ENCODE measurements at places on chromosomes 1 and 21. TPM values are rescaled to one million over a fixed set of nuclear protein-coding genes. Genes with fewer than 3 reads are reported as not detected.

The ARHGAP30 gene
- total RNA-seq, result 0.31 TPM

The ANGPTL1 gene
- 2.5 TPM for total RNA-seq

The OR2T35 gene
- not detected for total RNA-seq

The PGLYRP3 gene
- total RNA-seq, result not detected

The PLA2G2F gene
- not detected for total RNA-seq

The ILDR2 gene
- 30.4 TPM for total RNA-seq

The SERPINC1 gene
- not detected for total RNA-seq

The TMPRSS2 gene
- total RNA-seq, result not detected

The KRTAP13-3 gene
- not detected for total RNA-seq

The MTMR11 gene
- 4.1 TPM for total RNA-seq

The BMP8B gene
- total RNA-seq, result 0.63 TPM

The ATAD3C gene
- not detected for total RNA-seq

The CRNN gene
- not detected for total RNA-seq

The JMJD4 gene
- total RNA-seq, result 26.0 TPM

The RGS4 gene
- total RNA-seq, result 2.2 TPM

Measured in parietal lobe (tissue), 2 donors.